ENCODE measurements at places on chromosomes 3 and 15.
A peak's percentile ranks its signal among the peaks of the same experiment; 100 is the strongest.

GRCh38 chr3:171295484-171296373, 164.5 kb downstream of the TNIK start:
- DNase-seq: no peak

DNA sequence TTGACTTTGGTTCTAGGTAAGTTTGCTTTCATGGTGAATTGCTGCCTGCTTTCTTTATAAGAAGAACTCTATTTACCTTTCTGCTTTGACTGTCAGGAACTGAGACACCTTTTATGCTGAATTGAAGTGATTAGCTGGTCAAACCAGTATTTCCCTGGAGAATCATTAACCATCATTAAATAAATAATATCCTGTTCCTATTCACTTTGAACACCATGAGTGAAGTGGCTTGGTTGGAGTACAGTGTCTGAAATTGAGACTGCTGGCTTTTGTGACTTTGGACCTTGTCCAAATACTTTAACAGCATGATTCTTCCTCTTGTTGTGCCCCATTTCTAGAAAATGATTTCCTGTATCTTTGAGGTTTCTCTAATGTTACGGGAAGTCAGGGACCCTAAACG, 5.6 kb upstream of the TMEM62 start:
- no peak for DNase-seq

DNA sequence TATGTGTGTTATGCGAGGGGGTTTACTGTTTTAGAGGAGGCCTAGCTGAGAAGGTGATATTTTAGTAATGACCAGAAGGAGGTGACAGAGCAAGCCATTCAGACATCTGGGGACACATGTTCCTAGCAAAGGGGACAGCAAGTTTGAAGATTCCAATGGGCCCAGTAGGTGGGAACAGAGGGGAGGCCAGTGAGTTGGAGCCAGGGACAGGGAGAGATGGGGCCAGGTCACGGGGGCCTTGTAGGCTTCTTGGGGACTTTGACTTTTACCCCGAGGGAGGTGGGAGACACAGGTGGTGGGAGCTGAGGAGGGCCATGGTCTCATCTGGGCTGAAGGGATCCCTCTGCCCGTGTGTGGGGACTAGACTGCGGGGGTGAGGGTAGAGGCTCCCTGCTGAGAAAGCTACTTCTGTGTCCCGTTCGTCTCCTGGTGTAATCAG, 72.5 kb downstream of the MGLL start:
- no peak for DNase-seq

DNA sequence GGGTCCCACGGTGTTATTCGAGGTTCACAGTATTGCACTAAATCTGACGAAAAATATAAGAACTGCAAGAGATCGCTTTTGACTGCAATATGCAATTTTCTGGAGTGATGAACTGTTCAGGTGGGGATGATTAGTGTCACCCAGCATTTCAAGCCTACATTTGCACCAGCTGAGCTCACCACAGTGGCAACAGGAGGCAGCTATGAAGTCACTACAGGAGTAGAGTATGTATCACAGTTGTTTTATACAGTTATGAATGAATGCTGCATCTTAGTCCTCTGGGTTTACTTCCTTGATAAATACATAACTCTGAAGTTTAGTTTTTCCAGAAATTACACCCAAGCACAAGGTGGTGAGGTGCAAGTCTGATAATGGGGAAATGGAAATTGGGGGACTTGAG, 69.6 kb downstream of the CHSY1 start:
- DNase-seq: no peak

GRCh38 chr3:46558184-46559043, 7.7 kb downstream of the LRRC2 start:
- peak; percentile 50 for DNase-seq

DNA sequence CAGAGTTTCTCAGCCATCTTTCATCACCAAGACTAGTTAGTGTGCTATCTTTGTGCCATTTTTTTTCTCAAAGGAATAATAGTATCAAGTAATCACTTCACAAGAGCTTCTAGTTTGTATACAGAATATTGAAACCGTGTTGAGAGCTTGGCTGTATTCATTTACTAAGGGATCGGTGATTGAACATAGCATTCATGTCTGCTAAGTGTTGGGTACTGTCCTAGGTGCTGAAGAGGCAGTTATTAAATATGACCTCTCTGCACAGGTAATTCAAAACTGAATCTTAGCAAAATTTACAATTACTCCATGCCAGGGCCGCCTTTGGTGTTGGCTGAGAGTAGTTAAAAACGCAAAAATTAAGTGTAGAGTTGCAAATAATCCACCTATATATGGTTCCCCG, 355.3 kb upstream of the RORA start:
- DNase-seq: no peak

All from stimulated activated CD8-positive, alpha-beta memory T cell treated with anti-CD3 and anti-CD28 coated beads, Interleukin-4, amount 100 ng/mL, for 4 hours (primary cell).